Right hindlimb (tissue), 1 donor: ENCODE measurements at places on chromosomes 3 and 15.

GRCh38 chr3:59273976-59274375 is 224.2 kb upstream of the CFAP20DC start:
- no peak for DNase-seq

- no peak for DNase-seq
These were observed 156.7 kb downstream of the TJP1 start for GRCh38 chr15:29665444-29666003.

GRCh38 chr15:66841953-66842681 is 140.1 kb downstream of the SMAD6 start:
- peak; percentile 88 for DNase-seq

- DNase-seq: no peak
These were observed 357.3 kb downstream of the FHIT start for GRCh38 chr3:60893946-60894345.

GRCh38 chr15:100784493-100785180 is 95.0 kb upstream of the ALDH1A3 start:
- DNase-seq: no peak

GRCh38 chr3:122942937-122943827 is 84.4 kb downstream of the SEMA5B start:
- peak; percentile 75 for DNase-seq

DNA sequence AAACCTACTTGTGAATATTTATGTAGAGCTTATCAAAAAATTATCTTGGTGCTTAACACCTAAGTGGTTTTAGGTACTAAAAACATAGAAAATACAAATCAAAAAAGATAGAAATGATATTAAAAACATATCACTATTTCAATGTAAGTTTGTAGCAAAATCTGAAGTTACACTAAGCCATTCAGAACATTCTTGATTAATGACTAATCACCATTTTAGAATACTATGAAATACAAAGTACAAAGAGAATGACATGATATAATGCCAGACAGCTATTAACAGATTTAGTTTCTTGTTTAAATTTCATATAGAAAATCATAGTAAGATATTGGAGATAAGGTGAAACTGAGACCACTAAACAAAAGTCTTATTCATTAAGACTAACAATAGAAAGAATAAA is 169.7 kb upstream of the AGTR1 start:
- DNase-seq: no peak

GRCh38 chr15:55007561-55007960 is 189.2 kb downstream of the RSL24D1 start:
- no peak for DNase-seq

GRCh38 chr3:74489050-74489792 is 125.2 kb downstream of the CNTN3 start:
- DNase-seq: no peak

DNA sequence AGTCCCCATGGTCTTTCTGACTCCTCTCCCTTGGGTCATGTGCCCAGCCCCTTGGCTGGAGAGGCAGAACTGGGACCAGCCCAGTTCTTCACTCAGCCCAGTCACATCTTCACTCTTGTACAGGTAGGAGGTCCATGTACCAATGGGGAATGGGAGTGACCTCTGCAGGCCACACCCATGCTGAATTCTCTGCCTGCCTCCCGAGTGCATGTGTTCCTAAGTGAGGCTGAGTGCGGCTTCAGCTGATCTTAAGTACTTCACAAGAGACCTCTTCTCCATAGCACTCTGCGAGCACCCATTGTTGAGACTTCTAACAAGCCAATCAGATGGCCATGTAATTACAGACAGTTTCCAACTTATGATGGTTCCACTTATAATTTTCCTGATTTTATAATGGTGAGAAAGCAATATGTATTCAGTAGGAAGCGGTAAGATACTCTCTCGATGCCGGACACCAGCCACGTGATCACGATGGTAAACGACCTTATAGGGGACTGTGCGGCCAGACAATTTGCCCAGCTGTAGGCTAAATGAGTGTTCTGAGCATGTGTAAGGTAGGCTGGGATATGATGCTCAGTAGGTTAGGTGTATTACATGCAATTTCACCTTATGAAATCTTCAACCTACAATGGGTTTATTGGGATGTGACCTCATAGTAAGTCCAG is 112.1 kb downstream of the KLF13 start:
- no peak for DNase-seq
